ENCODE measurements at places on chromosomes 1 and 21.

- DNase-seq, result no peak
These were observed 302.7 kb upstream of the SGIP1 start for GRCh38 chr1:66231217-66231616.

- DNase-seq, result no peak
These were observed 72.0 kb upstream of the FAM20B start for GRCh38 chr1:178953538-178954324.

DNA sequence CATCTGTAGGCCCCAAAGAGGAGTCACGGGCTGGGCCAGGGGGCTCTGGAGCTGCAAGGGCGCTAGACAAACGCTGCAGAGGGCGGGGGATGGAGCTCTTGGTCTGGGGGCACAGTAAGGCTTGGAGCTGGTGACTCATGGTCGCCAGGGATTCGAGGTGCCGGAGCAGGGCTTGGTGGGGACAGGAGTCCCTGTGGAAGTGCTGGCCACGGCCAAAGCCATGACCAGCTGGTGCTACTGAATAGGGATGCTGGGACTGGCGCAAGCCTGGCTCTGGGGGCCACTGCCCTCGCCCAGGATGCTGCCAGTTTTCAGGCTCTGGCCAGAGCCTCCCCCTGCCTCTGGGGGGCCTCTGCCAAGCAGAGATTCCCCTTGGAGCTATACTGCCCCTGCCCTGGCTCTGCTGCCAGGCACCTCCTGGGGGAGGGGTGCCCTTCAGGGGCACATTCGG, 25.2 kb downstream of the SPOCD1 start:
- DNase-seq, result no peak

DNA sequence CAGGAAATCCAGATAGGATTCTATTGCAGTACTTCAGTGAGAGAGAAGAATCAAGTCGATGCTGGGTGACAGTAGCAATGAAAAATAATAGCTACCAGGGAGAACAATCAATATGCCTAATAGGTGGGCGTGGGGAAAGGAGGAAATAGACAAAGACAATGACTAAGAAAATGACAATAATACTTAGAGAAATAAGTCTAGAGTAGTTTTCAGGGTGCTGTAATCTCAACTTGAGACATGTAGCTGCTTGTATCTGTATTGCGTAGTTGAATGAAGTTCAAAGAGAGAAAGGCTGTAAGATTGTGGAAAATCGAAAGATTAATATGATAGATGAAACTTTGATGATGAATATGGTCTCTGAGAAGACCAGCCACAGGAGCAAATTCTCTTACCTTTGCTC, 2.6 kb downstream of the STXBP3 start:
- no peak for DNase-seq

DNA sequence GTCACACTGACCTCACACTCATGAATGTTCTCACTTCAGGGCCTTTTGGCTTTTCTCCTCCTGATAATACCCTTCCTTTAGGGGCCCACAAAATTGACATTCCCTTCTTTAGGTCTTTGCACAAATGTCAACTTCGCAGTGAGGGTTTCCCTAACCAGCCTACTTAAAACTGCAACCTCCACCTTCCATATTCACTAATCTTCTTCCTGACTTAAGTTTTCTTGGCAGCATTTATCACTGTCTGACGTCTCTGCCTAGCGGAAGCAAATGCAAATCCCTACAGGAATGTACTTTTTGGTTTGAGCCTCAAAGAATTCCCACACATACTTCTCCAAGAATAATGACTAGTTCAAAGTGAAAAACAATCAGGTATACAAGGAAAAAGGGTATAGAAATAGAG, 32.8 kb downstream of the INTS7 start:
- no peak for DNase-seq

- DNase-seq, result peak; percentile 53
These were observed 404 bp downstream of the LRRC8C start for GRCh38 chr1:89633248-89633799.

GRCh38 chr1:39720094-39720999, 18.3 kb upstream of the PPIE start:
- peak; percentile 89 for DNase-seq

DNA sequence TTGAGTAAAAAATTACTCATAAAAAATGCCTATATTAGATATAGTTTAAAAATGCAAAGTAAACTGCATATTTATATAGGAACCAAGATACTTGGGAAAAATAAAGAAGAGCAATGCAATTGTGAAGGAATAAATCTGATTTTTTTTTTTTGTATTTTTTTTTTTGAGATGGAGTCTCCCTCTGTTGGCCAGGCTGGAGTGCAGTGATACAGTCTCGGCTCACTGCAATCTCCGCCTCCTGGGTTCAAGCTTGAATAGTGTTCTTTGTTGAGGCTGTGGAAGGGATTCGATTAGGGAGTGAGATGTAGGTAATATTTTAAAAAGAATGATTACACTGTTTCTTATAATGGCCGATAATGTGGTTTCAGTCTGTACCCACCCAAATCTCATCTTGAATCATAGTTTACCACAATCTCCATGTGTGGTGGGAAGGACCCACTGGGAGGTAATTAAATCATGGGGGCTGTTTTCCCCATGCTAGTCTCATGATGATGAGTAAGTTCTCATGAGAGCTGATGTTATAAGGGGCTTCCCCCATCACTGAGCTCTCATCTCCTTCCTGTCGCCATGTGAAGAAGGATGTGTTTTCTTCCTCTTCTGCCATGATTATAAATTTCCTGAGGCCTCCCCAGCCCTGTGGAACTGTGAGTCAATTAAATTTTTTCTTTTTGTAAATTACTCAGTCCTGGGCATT, 1765.9 kb downstream of the PLA2G4A start:
- DNase-seq, result no peak

DNA sequence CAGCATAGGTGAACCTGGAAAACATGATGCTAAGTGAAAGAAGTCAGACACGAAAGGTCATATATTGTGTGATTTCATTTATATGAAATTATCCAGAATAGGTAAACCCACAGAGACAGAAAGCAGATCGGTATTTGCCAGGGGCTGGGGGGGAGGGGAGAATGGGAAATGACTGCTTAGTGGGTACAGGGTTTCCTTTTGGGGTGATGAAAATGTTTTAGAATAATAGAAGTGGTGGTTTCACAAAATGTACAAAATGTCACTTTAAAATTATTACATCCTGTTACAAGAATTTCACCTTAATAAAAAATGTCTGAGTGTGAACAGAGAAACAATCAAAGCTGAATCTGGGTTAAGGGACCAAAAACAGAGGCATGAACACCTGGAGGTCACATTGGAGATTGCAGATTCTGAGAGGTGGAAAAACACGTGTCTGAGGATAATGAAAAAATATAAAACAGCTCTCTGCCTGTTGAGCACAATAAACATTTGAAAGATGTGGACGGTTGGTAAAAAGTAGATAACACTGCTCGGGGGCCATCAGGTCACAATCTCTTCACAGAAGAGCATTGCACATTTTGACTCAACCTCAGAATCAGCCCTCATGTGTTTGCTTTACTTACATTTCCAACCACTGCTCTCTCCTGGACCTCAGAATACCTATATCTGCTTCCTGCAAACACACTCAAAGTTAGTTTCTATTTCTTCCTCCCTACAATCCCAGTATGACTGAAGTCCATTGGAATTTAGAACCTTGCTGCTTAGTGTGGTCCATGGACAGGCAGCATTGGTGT, 3.2 kb downstream of the SLAMF6 start:
- no peak for DNase-seq

- peak; percentile 58 for DNase-seq
These were observed 33.2 kb upstream of the PAX7 start for GRCh38 chr1:18597160-18598042.

DNA sequence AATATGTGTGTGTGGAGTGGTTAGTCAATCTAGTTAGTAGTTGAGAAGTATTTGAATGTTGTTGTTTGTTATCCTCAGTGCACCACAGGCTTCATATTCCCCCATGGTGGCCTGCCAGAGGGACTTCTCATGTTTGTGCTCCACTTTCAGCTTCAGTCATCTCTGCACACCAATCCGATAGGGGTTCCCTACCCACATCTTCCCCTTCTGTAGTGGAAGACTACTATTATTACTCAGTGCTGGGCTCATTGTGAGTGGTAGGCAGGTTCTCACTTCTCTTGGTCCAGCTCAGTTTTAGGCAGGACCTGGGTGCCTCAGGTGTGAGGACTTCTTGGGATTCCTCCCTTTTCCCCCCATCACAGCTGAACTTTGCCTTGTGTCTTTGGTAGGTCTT, 14.2 kb downstream of the MT1HL1 start:
- no peak for DNase-seq

DNA sequence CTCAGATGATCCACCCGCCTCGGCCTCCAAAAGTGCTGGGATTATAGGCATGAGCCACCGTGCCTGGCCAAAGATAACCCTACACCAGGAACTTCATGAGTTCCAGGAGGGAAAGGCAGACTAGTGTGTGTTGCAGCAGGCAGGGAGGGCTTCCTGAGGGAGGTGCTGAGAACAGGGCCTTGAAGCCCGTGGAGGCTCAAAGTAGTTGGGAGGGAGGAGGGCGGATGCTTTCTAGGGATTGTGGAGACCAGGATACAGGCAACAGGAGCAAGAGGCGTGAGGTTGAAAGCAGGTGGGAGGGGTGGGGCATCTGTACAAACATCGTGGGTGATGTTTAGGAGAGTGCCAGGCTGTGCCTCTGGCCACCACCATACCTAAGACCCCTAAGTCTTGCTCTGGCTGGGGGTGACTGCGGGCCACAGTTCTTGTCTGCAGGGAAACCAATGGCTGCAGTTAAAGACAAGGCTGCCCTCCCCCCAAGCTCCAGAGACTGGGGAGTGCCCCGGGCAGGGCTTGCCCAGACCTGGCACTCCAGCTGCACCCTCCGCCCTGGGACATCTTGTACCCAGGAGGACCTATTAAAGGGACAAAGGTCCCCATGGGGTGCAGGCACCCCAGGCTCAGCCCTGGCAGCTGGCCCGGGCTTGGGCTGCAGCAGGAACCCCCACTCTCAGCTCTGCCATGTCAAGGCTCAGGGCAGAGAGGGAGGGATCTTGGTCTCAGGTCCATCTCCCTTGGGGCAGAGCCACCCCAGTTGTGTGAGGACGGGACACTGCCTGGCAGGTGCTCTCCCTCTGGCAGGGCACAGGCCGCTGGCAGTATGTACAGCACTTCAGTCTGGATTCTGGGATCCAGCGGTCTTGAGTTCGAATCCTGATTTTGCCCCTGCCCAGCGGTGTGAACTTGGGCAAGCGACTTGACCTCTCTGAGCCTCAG, 22.1 kb upstream of the CASZ1 start:
- DNase-seq, result no peak

- DNase-seq, result peak; percentile 61
These were observed 10.0 kb upstream of the IRF6 start for GRCh38 chr1:209815931-209816341.

GRCh38 chr21:46033410-46034400, 52.1 kb downstream of the COL6A1 start:
- no peak for DNase-seq

Measured in trophoblast cell (in vitro differentiated cells and primary cell).